Activated CD4-positive, alpha-beta T cell treated with anti-CD3 and anti-CD28 coated beads, Interleukin-2, Interleukin-4, amounts not matched to agents 100 ng/mL and 50 ng/mL, durations not matched to agents 16 hours and 8 hours (primary cell): ENCODE measurements at places on chromosomes 1 and 21.

DNA sequence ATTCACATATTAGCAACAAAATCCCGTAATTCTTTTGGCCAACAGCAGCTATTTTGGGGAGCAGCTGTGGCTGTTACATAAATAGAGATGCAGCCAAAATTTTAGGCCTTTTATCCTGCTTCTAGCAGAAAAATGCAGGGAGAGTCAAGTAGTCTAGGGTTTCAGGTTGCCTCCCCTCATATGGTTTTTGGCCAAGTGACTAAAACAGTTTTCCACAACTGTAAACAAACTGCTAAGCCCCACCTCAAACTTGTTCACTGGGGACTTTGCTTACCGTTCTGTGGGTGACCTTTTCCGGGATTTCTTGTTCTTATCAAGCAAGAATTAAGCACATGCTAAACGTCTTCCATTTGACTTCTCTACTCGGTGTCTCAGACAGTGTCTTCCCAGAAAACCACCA is 133.4 kb downstream of the EDEM3 start:
- DNase-seq, result no peak

GRCh38 chr21:42626171-42626570 is 27.2 kb upstream of the PDE9A start:
- no peak for DNase-seq

DNA sequence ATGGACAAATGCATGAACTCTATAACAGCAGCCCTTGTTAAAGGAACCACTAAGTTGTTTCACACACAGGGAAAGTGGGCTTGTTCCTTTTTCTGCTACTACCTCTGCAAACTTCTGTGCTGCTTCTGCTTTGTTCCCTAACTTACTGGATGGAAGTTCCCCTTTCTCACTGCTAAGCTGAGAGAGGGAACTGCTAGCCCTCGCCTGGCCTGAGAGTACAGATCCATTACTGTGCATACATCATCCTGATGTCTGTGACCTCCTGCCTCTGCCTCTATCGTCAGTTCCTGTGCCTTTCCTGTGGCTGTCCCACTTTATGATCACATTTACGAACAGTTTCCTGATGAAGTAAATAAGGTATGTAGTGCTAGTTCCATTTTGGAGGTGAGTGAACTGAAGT is 3.5 kb downstream of the GNAT2 start:
- DNase-seq, result no peak

DNA sequence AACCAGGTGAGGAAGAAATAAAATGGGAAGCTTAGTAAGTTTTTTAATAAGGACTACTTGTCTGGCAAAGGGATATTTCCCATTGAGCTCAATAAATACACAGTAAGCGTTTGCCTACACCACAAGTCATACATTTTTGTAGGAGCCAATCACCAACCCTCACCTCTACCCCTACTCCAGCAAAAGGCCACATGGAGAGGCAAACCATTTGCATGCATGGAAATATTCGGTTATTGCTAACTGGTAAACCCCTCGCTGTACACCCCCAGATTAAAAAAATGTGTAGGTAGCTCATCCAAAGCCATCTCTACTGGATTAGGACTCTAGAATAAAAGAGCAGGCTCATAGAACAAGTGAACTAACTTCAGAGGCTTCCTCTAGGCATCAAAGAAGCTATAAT is 21.1 kb downstream of the PDPN start:
- no peak for DNase-seq

GRCh38 chr21:36381841-36382589 is 3.2 kb upstream of the CHAF1B start:
- DNase-seq, result no peak

DNA sequence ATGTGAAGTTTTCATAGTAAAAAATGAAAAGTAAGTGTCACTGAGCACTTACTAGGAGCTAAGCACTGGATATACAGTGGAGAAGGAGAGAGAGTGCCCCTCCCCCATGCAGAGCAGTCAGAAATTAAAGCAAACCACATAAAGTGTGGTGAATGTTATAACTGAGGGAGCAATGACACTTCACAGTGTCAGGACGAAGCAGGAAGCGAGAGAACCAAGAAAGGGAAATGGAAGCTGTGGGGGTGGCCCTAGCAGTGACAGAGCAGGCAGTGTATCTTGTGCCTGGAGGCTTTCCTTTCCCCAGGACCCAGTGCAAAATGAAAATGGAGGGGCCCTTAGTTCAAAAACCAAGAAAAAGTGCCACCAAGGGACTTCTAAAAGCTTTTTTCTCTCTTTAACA is 21.5 kb upstream of the RCAN3 start:
- peak; percentile 64 for DNase-seq
